ENCODE measurements at places on chromosomes 1 and 21.

DNA sequence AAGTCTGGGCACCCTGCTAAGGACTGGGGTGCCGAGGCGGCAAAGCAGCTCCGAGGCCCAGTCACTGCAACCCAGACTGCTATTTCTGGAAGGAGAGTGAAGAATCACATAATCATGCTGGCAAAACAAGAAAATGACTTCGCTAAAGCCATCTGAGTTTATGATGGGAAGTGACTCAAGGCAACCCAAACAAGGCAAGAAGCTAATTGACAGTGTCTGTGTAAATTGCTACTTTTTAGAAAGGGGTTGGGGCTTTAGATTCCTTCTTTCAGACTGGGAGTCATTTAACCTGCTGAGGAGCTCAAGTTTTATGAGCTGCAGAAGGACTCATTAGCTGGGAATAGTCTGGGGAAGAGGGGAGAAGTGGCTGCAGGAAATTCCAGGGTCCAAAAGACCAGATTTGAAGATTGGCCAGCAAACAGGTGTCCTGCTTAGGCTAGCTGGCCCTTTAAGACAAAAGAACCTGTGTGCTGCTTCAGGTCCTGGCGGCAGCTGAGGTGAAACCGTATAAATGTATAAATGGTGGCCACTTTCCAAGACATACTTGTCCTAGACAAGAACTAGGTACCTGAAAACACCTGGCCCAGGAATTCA is 28.1 kb downstream of the TSHB start:
- no peak for DNase-seq

DNA sequence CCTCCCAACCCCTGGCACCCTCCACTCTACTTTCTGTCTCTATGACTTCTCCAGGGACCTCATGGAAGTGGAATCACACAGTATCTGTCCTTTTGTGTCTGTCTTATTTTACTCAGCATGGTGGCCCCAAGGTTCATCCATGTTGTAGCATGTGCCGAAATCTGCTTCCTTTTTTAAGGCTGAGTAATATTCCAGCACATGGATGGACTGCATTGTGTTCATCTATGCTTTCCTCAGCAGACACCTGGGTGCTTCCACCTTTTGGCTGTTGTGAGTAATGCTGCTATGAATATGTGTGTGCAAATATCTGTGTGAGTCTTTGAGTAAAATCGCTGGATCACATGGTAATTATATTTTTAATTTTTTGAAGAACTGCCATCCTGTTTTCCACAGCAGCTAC is 1.6 kb upstream of the PFKL start:
- no peak for DNase-seq

DNA sequence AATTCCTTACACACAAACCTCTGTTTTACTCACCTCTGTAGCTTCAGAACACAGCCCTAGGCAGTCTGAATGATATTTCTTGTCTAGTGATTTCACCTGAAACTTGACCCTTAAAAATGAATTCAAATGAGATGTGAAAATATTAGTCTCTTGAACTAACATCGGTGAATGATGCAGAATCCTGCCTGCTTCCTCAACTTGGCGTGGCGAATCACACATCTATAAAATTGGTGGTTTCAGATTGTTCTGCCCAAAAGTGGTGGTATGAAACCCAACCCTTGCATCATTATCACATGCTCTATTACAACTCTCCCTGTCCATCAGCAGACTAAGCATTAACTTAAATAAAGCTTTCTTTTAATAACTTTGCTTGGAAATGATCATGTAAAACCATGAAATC is 26.9 kb upstream of the C1orf21 start:
- DNase-seq, result no peak

DNA sequence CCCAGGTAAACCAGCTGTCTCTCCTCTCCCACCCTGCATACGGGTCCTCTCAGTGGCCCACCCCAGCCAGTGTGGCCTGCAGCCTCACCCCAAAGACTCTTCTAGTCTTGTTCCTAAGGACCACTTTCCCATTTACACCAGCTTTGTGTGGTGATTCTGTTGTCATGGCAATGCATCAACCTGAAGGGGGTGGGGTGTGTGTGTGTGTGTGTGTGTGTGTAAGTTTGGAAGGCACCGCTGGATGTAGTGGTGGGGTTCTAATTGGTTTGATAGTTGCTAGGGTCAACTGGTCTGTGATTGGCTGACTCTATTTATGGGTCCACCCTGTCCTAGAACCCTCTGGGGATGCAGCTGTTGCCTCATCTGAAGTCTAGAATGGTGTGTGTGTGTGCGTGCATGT is 4.7 kb upstream of the CDK18 start:
- DNase-seq, result no peak

- DNase-seq, result no peak
These were observed 10.2 kb downstream of the GRHL3 start for GRCh38 chr1:24329331-24329730.

- DNase-seq, result no peak
These were observed 133.1 kb downstream of the LRRC40 start for GRCh38 chr1:70072231-70072751.

GRCh38 chr1:182340233-182341058 is 51.1 kb downstream of the GLUL start:
- no peak for DNase-seq

DNA sequence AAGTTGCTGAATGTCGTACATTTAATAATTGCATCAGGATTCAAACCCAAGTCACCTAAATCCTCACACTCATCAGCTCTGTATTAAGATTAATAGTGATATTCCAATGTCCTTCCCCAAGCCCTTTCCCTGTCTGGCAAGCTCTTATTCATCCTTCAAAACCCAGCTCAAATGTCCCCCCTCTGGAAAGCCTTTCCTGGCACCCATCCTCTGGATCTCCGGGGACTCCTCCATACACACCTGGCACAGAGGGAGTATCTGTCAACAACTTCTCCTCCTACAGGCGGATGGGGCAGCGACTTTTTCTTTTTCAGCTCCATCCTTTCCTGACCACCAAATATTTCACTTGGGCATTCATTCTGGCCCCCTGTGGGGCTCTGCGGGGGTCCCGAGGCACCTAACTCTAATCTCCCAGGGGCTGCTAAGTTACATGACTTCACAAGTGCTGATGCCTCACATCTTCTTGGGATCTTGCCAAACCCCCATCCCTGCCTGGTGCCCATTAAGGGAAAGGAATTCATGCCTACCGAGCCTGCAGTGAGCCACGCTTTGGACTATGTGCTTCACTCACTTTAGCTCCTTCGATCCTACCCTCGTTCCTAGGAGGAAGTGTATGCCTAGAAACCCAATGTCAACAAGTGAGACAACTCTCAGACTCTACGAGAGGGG is 15.2 kb downstream of the TINAGL1 start:
- no peak for DNase-seq

GRCh38 chr1:151967091-151967490 is 26.6 kb downstream of the S100A10 start:
- DNase-seq, result no peak

DNA sequence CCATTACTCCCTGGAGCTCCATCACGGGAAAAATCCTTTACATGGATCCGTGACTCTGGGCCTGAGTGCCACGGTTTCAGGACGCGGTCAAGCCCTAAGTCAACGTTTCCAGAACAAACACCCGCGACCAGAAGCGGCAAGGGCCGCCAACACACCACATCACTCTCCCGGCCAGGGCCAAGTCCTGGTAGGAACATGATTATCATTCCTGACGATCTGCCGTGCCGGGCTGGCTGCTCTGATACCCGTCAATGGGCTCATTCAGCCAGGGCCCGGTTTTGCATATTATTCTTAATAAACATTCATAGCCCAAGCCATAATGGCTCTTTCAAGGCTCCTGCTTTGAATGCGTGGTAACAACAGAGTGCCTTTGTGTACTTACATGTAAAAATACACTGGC is 44.6 kb upstream of the SIM2 start:
- no peak for DNase-seq

DNA sequence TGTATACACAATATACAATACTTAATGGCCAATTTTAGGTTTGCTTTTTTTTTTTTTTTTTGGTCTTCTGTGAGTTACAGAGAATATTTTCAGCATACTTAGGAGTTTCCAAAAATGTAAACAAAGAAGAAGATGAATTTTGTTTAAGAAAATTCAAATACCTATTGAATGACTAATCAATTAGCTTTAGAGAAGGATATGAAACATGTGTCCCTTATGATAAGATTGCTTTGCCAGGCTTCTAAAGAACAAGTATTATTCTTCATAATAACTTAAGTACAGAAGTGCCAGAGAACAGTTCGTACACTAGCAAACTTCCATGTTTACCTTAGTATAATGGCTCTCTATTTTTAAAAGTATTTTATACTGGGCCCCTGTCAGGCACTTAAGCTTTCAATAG is 1191.0 kb upstream of the NCAM2 start:
- DNase-seq, result no peak

DNA sequence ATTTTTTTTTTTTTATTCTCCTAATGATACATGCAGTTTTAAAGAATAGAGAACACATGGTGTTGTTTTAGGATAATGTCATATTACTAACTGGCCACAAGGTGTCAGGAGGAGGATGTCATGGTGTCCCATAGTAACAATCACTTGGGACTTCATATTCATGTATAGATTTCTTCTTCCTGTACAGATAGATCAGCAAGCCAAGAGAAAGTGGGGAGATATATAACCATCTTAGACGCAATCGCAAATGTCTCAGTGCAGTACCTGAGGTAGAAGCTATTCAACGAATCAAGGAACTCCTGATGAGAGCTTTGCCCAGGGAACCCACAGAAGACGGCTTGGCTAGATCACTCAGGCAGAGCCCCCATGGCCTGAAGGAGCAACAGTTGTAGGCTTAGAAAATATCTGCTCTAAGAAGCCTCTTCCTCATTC is 12.3 kb downstream of the OR2T11 start:
- no peak for DNase-seq

- DNase-seq, result no peak
These were observed 61.8 kb upstream of the COA6 start for GRCh38 chr1:234311414-234311813.

GRCh38 chr1:24100945-24101737 is 10.8 kb downstream of the MYOM3 start:
- no peak for DNase-seq

DNA sequence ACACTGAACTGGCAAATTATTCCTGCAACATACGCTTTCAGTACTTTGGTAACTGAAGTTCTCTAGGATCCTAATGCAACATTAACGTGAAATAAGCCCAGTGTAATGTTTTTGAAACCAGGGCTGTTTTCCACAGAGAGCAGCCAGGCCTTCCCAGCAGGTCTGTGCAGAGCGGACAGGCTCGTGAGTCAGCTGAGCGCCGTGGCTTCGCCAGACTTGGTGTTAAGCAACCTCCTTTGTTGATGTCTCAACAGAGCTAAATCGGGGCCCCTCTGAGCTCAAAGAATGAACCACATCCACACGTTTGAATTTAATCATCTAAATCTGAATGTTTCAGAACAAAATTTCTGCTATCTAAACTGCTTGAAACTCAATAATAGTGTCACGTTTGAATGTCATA is 181.8 kb upstream of the FMN2 start:
- no peak for DNase-seq

DNA sequence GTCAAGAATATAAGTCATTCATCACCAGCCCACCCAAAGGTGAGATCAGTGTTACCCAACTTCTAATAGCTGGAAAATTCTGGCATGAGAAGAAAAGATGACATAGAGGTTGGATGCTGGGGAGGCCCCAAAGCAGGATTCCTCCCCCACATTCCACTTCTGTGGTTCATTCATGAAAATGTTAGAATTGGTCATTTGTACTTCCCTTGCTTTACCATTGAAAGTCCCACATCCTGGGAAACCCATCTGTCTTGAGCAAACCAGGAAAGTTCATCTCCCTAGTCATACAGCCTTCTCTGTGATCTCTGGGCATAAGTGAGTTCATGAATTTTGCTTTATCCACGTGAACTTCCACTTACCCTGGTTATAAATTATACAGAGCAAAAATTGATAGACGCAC is 66.8 kb downstream of the SERINC2 start:
- DNase-seq, result no peak

GRCh38 chr1:223642237-223642636 is 23.3 kb downstream of the CAPN8 start:
- DNase-seq, result no peak

GRCh38 chr1:37605061-37605650 is 9.4 kb upstream of the GNL2 start:
- no peak for DNase-seq

- DNase-seq, result no peak
These were observed 394.8 kb downstream of the PBX1 start for GRCh38 chr1:164953815-164954214.

- DNase-seq, result no peak
These were observed 181.1 kb downstream of the IGSF21 start for GRCh38 chr1:18288722-18289121.

DNA sequence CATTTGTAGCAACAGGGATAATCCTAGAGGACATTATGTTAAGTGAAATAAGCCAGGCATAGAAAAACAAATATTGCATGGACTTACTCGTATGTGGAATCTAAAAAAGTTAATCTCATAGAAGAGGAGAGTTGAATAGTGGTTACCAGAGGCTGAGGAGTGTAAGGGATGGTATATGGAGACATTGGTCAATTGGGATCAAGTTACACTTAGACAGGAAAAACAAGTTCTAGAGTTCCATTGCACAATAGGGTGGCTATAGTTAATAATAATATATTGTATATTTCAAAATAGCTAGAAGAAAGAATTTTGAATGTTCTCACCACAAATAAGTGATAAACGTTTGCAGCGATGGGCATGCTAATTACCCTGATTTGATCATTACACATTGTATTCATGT is 354.6 kb downstream of the SEC16B start:
- no peak for DNase-seq

- no peak for DNase-seq
These were observed at the start of gene SPTA1 for GRCh38 chr1:158686111-158687009. Gene SPTA1 (minus strand): TSS chr1:158686715. CDS start chr1:158686517, 198 bp downstream.

DNA sequence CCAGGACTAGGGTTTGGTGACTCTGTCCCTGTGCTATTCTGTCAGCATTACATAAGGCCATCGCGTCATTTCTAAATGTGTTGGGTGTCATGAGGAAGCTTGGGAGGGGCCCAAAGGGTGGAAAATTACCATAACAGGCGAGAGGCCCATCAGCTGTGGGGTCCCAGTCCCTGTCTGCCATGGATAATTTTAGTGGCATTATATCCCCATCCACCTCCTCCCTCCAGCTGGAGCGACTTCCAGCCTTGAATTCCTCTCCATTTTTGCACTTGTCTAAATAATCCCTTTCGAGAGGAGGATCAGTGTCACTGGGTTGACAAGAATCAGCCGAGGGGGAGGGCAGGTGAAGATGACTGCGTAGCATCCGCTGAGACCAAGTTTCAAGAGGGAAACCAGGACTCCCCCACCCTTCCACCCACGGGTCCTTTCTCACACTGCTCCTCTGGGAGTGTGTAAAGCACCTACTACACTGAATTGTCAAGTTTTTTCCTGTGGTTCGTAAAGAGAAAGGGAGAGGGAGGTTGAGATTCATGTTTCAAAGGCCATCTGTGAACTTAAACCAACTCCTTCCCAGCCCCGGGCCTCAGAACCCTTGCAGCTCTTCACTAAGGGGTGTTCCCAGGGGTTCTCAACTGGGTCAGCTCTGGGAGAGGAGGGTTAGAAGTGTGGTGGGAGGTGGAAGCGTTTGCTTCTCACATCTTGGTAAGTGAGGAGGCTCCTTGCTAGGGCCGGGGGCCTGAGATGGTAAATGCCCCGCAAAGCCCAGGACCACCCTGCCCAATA is 29.2 kb downstream of the VASH2 start:
- no peak for DNase-seq

Measured in stimulated activated CD8-positive, alpha-beta memory T cell treated with anti-CD3 and anti-CD28 coated beads, Interleukin-4, amount 100 ng/mL, for 1 hour (primary cell).